ENCODE measurements at places on chromosomes 5 and 9.

GRCh38 chr5:58248221-58248620, 211.7 kb downstream of the PLK2 start:
- DNase-seq = no peak

GRCh38 chr9:6943293-6943692, 185.5 kb downstream of the KDM4C start:
- no peak for DNase-seq

- no peak for DNase-seq
These were observed 278.8 kb downstream of the EBF1 start for GRCh38 chr5:158820891-158821290.

DNA sequence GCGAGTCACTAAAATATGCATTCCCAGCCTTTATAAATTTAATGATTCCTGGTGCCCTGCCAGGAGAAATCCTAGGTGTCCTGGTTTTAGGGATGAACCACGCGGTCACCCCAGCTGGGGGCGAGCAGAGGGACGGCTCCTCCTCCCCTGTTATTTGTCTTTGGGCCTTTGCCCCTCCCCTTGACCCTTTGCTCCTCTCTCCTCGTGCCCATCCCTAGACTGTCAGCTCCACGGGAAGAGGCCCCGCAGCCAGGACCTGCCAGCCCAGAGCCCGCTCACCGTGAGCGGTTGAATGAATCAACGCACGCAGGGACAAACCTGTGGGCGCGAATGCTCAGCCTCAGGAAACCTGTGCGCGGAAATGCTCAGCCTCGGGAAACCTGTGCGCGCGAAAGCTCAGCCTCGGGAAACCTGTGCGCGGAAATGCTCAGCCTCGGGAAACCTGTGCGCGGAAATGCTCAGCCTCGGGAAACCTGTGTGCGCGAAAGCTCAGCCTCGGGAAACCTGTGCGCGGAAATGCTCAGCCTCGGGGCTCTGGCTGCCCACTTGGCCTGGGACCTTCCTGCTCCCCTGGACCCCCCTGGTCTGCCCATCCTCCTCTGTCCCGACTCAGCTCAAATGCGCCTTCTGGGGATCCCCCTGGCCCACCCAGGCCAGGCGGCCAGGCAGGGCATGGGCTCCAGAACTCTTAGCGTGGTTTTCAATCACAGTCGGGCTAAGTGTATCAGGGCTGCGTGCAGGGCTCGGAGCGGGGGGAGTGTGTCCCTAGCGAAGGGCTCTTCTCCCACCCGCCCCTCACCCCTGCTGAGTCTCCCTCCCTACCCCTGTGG, 140.5 kb upstream of the COL5A1 start:
- DNase-seq = no peak

DNA sequence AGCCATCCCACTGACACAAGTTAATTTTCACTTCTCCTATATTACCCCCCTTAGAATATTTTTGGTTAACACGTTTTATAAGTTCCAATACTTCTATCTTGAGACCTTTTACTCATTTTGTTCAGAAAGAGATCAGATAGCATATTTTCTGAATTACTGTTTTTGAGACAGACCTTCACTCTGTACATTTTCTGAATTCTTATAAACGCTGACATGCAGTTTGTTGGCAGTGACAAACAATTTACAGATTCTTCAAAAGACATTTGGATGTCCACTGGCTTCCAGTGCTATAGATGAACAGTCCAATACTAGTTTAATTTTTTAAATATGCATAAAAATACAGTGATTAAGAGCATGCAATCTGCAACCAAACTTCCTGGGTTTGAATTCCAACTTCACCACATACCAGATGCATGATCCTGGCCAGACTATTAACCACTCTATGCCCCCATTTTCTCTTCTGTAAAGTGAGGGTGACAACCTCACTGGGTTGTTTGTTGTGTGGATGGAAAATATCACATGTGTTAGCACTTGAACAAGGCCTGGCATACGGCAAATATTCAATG, 142.1 kb downstream of the AGTPBP1 start:
- no peak for DNase-seq

- no peak for DNase-seq
These were observed 58.1 kb upstream of the SHISAL2B start for GRCh38 chr5:64632251-64632650.

GRCh38 chr9:125850763-125851162, 103.6 kb downstream of the PBX3 start:
- peak; percentile 5 for DNase-seq

DNA sequence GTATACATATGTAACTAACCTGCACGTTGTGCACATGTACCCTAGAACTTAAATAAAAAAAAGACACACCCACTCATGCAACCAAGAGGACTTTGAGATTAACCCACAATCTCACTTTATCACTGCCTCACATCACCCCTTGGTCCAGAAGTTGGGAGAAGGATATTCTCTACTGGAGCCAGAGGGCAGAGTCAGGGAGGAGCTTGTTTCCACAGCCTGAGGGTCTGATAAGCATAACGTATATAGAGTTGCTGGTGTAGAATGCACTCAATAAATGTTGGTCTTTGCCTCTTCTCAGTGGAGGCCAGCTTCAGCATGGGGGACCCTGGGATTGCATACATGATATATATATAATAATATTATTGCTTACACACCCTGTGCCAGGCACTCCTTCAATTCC, 10.1 kb downstream of the KCNV2 start:
- no peak for DNase-seq

GRCh38 chr9:33139421-33140228, 27.5 kb downstream of the B4GALT1 start:
- DNase-seq = no peak

DNA sequence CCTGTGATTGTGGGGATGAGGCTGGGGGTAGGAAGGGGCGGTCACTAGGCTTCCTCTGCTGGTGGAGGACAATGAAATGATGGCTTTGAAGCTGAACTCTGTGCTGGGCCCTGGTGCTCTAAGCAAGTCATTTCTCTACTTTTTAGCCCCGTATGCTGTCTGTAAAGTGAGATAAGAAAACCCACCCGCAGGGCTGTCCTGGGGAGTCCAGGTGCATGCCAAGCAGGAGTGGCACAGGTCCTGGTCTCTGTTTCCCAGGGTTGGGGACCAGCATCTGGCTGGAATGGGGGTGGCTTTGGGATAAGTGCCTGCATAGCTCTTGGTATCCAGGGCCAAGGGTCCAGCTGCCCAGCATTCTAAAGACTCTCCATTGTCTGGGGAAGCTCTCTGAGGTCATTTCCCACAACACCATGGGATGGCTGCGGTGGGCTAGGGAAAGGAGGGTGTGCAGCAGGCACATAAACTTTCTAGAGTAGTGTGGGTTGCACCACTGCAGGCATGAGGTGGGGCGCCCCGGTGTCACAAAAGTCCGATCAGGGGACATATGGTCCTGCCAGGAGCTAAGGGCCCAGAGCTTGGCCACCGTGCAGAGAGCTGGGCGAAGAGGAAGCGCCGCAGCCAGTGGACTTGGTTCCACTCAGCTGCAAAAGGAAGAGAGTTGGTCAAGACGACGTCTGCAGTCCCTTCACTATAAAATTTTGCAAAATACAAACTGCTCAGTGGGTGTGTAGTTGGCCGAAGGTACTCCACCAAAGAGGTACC, 25.6 kb upstream of the GTF3C5 start:
- no peak for DNase-seq

- no peak for DNase-seq
These were observed 98.4 kb upstream of the CPLX2 start for GRCh38 chr5:175772747-175773533.

- DNase-seq = no peak
These were observed 34.0 kb upstream of the FGF1 start for GRCh38 chr5:142719836-142720370.

All from NCI-H1694 (cell line).